ENCODE measurements at places on chromosomes 5 and 9. TPM values are rescaled to one million over a fixed set of nuclear protein-coding genes. Genes with fewer than 3 reads are reported as not detected.

DNA sequence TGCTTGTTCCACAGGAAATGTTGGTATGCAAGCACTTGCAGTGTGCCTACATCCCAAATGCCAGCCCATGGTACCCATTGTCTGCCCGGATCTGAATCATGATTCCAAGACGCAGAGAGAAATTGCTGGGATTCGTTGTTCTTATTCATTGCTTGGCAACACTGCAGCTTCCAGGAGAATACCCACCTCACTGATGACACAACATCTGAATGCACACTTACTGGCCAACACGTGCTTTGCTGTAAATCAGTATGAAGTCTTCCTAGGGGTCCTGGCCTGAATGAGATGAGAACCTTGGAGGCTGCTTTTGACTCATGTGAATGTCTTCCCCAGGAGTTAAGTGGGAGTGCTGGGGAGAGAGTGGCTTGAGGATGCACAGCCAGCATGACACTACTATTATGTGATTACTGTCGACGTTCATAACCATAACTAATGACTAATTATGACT lies 11.6 kb downstream of the SRD5A1 start:
- no peak overlapping the region for H3K27ac ChIP-seq
- no peaks in the 10 kb centered on the region for H3K27me3 ChIP-seq
- H3K4me1 ChIP-seq: peaks cover 15% of the 10 kb centered on the region
- H3K4me3 ChIP-seq: no peak overlapping the region
- DNase-seq: no peak

DNA sequence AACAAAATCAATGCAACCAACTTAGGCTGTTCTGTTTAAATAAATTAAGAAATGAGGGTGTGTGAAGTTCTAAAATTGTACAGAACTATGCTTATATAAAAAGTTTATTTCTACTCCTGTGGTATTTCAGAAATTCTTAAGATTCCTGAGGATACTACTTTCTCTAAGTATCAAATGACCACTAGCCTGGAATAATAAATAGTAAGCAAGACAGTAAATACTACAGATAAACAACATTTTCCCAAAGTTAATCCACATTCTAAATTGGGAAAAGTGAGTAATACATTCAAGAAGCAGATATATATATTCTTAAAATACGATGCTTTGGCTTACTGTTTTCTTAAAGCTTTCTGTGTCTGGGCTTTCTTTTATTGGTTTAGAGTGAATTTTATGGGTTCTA lies 29.5 kb downstream of the CCNH start:
- H3K27me3 ChIP-seq: no peaks in the 10 kb centered on the region
- no peak for DNase-seq
- no peak overlapping the region for H3K4me3 ChIP-seq
- no peaks in the 10 kb centered on the region for H3K4me1 ChIP-seq
- peaks cover 25% of the 10 kb centered on the region for H3K36me3 ChIP-seq

GRCh38 chr9:7081065-7081600 lies 323.4 kb downstream of the KDM4C start:
- no peak overlapping the region for H3K4me3 ChIP-seq
- H3K27ac ChIP-seq: no peak overlapping the region
- no peaks in the 10 kb centered on the region for H3K36me3 ChIP-seq
- DNase-seq: no peak

DNA sequence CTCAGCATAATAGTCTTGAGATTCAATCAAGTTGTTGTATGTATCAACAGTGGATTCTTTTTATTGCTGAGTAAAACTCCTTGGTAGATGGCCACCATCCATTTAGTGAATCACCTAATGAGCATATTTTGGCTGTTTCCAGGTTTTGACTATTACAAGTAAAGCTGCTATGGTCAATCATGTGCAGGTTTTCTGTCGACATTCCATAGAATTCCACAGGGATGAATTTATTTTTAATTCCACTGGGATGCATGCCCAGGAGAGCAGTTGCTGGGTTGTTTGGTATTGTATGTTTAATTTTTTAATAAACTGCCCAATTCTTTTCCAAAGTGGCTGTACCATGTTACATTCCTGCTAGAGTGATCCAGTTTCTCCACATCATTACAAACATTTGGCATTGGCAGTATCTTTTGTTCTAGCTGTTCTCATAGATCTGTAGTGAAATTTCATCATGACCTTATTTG lies 10.5 kb upstream of the S1PR3 start:
- H3K4me1 ChIP-seq: no peaks in the 10 kb centered on the region
- H3K27ac ChIP-seq: no peak overlapping the region
- no peak overlapping the region for H3K4me3 ChIP-seq
- no peaks in the 10 kb centered on the region for H3K27me3 ChIP-seq
- no peaks in the 10 kb centered on the region for H3K36me3 ChIP-seq

DNA sequence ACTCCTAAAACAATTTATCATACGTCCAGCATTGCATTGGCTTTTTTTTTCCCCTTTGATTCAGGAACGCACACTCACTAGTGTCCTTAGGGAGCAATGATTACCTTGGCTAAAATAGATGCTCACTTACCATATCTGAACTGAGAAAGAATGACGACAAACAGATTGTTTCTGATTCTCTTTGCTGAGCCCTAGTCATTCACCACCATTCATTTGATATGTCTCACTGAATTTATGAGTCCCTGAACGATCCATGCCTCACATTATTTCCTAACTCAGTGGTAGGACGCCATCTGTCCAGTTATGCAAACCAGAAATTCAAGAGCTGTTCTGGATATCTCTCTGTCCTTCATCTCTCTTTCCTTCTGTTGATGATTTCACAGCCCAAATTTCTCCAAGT lies 39.3 kb upstream of the DAB2 start:
- DNase-seq: no peak
- H3K27ac ChIP-seq: no peak overlapping the region
- H3K4me1 ChIP-seq: no peaks in the 10 kb centered on the region
- H3K36me3 ChIP-seq: no peaks in the 10 kb centered on the region
- H3K4me3 ChIP-seq: no peak overlapping the region

- no peaks in the 10 kb centered on the region for H3K27me3 ChIP-seq
- H3K36me3 ChIP-seq: peaks cover 5% of the 10 kb centered on the region
- no peak for DNase-seq
- no peaks in the 10 kb centered on the region for H3K4me1 ChIP-seq
- H3K4me3 ChIP-seq: no peak overlapping the region
- H3K27ac ChIP-seq: no peak overlapping the region
Observed at GRCh38 chr5:145752947-145753346, 82.2 kb downstream of the PRELID2 start.

GRCh38 chr5:36264202-36264760 lies 22.6 kb upstream of the NADK2 start:
- H3K4me3 ChIP-seq: no peak overlapping the region
- H3K4me1 ChIP-seq: no peaks in the 10 kb centered on the region
- H3K27me3 ChIP-seq: no peaks in the 10 kb centered on the region
- no peak for DNase-seq
- no peak overlapping the region for H3K27ac ChIP-seq
- no peaks in the 10 kb centered on the region for H3K36me3 ChIP-seq

DNA sequence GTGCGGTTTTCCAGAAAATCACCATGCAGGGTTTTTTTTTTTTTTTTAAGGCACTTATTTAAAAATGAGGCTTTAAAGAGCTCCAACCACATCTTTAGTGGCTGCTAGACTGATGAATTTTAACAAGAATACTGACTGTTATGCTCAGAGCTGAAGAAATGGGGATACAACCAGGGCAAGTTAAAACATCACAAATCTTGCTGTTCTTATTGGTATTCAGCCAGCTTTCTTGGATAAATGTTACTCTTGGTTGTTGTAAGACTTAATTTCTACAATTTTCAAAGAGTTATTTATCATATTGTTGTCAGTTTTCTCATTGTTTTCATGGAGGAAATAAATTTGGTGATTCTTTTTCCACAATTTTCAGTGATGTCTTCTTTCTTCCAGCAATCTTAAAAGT lies 352.8 kb upstream of the FAM174A start:
- no peak for DNase-seq
- no peak overlapping the region for H3K4me3 ChIP-seq
- no peaks in the 10 kb centered on the region for H3K36me3 ChIP-seq
- H3K27ac ChIP-seq: no peak overlapping the region
- peaks cover 4% of the 10 kb centered on the region for H3K4me1 ChIP-seq

DNA sequence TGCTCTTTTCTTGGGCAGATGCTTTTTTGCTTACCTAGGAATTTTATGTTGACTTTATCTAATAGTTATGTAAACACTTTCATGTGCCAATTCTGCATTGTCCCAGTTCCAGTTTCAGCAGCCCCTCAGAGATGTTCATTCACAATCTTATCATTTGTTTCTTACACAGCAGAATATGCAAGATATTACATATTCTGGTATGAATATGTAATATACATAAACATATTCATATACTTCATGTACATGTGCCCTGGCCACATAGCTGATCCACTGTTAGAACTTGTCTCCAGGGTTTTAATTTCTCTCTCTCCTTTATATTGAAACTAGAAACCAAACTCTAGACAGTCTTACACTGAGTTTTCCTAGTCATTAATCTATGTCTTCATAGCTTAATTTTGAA lies 90.2 kb upstream of the PARP8 start:
- no peak overlapping the region for H3K27ac ChIP-seq
- no peaks in the 10 kb centered on the region for H3K4me1 ChIP-seq

- no peak overlapping the region for H3K4me3 ChIP-seq
- DNase-seq: no peak
- H3K4me1 ChIP-seq: peaks cover 2% of the 10 kb centered on the region
- no peak overlapping the region for H3K27ac ChIP-seq
Observed at GRCh38 chr5:420632-421286, 22.2 kb upstream of the EXOC3 start.

DNA sequence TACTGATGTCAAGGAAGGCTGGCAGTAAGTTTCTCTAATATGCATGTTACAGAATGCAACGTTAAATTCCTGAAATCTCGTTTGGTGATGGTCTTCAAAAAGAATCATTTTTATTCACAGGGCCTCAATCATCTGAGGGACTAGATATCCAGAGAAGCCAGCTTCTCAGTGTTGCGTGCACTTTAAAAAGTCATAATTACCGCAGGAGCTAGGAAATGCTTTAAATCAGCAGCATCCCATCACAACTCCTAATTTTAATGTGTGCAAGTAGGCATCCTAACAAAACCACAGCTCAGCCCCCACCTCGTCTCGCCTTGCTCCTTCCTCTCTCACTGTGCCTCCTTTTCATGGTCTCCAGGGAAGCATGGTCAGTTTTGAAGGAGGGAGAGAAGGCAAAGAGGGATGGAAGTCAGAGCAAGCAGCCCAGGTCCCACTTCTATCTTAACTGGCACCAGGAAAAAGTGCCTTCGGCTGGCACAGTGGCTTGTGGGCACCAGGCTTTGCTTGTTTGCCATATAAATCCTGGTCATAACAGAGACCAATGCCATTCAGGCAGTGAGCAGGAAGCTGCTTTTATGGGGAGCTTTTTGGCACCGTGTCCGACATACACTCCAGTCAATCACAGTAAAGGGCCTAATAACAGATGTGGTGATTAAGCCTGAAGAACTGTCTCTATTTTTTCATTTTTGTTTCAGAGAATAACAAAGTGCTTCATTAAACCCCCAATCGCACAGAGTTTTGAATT lies 21.4 kb downstream of the MEGF10 start:
- DNase-seq: no peak
- H3K4me3 ChIP-seq: no peak overlapping the region
- H3K36me3 ChIP-seq: no peaks in the 10 kb centered on the region
- H3K27me3 ChIP-seq: no peaks in the 10 kb centered on the region
- 0 out of 2 replicates have a peak overlapping the region, but pooled peaks have one; percentile 34 for H3K27ac ChIP-seq

DNA sequence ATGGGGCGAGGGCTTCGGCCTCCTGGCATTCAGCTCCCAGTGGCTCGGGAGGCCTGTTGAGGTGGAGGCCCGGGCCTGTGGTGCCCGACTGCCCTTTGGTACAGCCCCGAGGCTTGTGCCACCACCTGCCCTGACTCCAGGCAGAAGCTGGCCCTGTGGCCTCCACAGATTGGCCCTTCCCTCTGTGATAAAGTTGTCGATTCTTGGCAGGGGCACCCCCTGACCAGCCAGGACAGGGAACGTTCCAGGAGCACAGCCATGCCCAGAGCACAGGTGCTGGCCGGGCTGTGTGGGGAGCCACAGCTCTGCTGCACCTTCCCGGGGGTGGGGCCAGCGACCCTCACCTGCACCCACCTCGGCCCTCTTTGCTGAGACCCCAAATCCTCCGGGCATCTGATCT lies 32.7 kb downstream of the SLC6A18 start:
- H3K4me1 ChIP-seq: no peaks in the 10 kb centered on the region
- H3K27ac ChIP-seq: no peak overlapping the region
- no peaks in the 10 kb centered on the region for H3K27me3 ChIP-seq
- no peak overlapping the region for H3K4me3 ChIP-seq
- DNase-seq: no peak

GRCh38 chr5:109567374-109568044 lies 122.2 kb upstream of the MAN2A1 start:
- H3K27ac ChIP-seq: no peak overlapping the region
- no peak for DNase-seq
- no peaks in the 10 kb centered on the region for H3K4me1 ChIP-seq
- H3K36me3 ChIP-seq: no peaks in the 10 kb centered on the region
- no peak overlapping the region for H3K4me3 ChIP-seq

DNA sequence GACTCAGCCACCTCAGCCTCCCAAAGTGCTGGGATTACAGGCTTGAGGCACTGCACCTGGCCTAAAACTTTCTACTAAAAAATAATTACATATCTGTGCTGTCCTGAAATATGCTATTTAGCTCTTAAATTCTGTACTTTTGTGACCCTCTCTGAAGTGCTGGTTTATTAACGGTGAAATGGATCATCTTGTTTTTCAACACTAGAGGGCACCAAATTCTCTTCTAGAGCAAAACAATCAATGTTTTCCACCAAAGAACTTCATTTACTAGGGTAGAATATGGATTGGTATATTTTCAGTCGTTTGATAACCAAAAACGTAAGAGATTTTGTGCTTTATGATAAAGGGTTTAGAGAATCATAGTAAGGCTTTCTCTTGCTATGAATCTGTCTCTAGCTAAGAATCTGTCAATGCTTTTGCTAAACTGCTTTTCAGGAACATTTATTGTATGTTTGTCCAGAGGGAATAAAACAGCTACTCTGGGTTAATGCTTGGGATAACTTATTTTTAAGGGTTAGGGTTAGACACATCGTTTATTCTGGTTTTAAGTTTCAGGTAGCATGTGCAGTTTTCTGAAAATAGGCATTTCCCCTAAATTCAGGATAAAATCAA lies 63.6 kb downstream of the RNF180 start:
- no peak overlapping the region for H3K4me3 ChIP-seq
- H3K27me3 ChIP-seq: no peaks in the 10 kb centered on the region
- H3K4me1 ChIP-seq: no peaks in the 10 kb centered on the region
- peak; percentile 77 for DNase-seq
- no peaks in the 10 kb centered on the region for H3K36me3 ChIP-seq
- no peak overlapping the region for H3K27ac ChIP-seq

Gene GHR
- total RNA-seq: 1.9 TPM

Gene CCL19
- total RNA-seq: not detected

Gene DMRT3
- not detected for total RNA-seq

Gene SPATA31E1
- total RNA-seq: not detected

Data from GM23338 (cell line).